Mesendoderm (in vitro differentiated cells): ENCODE measurements at places on chromosomes 1 and 21.

DNA sequence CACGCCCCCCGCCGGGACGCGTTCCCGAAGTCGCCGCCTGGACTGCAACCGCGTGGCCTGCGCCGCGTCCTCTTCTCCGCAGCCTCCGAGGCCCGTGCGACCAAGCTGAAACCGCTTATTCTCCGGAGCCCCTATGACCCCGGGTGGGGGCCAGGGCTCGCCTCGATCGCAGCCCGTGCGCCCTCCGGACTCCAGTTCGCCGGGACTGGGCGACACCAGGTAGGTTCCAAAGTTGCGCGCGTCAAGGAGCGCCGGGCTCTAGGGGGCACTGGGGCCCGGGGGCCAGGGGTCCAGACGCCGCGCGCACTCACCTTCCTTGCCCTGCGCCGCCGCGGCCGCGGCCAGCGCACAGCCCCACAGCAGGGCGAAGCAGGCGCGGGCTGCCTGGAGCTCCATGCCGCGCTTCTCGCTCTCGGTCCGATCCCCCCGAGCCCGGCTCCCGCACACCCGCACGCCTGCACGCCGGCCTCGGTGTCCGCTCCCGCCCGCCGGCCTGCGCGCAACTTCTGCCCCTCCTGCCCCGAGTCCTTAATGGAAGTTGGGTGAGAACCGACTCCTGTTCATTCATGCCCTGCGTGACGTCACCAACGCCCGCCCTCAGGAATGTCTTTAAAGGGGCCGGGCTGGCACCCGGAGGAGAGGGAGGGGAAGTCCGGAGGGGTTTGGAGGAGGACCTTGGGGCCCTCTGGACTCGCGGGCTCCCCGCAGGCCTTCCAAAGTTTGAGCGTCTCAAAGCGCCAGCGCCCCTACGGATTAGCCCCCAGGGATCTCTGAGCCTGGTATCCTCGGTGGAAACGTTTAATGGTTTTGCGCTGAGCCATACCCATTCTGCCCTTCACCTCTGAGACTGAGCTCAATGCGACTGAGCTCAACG lies at the start of gene EPHA2:
Gene EPHA2, minus strand, starts transcription at position 533 of the 874 bp plus-strand sequence. Its CDS starts 137 bp downstream, at position 396.
- no peaks in the 10 kb centered on the region for H3K27me3 ChIP-seq
- H3K4me1 ChIP-seq, result peaks cover 22% of the 10 kb centered on the region
- peaks cover under 1% of the 10 kb centered on the region for H3K36me3 ChIP-seq
- H3K4me3 ChIP-seq, result peak within 1 kb of the TSS; percentile 93
- peak; percentile 98 for DNase-seq

DNA sequence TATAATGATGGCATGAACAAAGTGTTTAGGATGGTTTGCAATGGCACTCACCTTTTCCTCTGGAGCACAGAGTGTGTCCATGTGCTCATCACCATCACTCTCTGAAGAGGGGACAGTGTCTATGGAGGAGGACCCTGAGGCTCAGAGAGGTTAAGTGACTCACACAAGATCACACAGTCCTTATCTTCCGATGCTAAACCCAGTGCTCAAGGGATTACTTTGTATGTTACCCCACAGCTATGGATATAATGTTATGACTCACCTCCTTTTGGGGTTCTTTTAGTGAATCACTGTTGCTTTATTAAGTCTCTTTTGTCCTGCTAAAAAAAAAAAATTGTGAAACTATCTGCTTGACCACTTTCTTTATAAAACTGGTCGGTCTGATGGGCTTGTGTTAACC lies 67.6 kb downstream of the TENT5C start:
- peaks cover 2% of the 10 kb centered on the region for H3K4me1 ChIP-seq
- no peaks in the 10 kb centered on the region for H3K36me3 ChIP-seq
- H3K27ac ChIP-seq, result no peak overlapping the region
- no peak overlapping the region for H3K4me3 ChIP-seq

GRCh38 chr1:17946434-17946833 lies 161.2 kb upstream of the IGSF21 start:
- H3K27me3 ChIP-seq, result no peaks in the 10 kb centered on the region
- H3K4me1 ChIP-seq, result no peaks in the 10 kb centered on the region
- no peak overlapping the region for H3K4me3 ChIP-seq
- no peak overlapping the region for H3K27ac ChIP-seq
- H3K36me3 ChIP-seq, result no peaks in the 10 kb centered on the region
- no peak for DNase-seq

DNA sequence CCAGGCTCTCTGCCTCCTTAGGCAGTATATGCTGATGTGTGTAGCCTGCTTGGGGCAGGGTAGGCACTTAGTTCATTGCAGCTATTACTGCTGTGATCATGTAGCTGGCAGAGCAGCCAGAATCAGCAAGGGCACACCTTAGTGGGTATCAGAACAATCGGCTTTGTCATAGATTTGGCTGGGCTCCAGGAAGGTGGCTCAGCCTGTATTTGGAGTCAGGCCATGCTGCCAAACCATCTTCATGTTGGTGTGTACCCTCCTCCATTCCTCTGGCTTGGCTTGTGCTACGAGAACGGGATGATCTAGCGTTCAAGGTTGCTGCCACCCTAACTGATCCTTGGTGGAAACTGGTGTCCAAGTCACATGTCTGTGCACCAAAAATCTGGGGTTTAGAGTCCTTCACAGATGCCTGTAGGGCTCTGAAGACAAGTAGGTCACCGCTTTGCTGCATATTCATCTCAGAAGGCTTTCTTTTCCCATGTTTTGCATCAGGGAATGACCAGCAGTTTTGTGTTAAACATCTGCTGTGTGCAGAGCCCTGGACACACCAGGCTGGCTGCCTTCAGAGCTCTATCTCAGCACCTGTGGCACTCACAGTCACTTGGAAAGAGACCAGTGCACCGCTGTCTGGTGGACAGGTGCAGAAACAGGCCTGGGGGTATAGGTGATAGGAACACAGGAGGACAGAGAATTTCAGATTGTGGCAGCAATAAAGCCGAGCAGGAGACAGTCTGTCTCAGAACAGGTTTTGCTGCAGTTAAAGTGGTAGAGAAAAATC lies 23.7 kb downstream of the VANGL1 start:
- no peak overlapping the region for H3K4me3 ChIP-seq
- DNase-seq, result no peak
- no peaks in the 10 kb centered on the region for H3K27me3 ChIP-seq
- H3K27ac ChIP-seq, result no peak overlapping the region
- H3K4me1 ChIP-seq, result no peaks in the 10 kb centered on the region

DNA sequence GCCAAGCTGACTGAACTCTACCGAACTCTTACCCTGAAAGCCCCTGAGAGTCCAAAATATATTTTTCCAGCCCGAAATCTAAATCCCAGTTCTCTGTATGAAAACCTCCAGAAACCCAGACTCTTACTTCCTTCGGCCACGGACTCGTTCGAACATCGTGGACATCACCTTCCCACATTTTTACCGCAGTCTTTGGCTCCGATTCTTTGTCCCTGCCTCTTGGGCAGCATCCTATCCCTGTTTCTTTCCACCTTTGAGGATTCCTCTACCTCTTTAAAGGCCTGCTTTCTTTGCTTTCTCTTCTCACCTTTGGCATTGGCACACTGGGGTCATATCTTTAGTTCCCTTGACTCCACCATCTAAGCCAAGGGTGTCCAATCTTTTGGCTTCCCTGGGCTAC lies 932 bp upstream of the USP24 start:
- peak overlapping the region; percentile 100 for H3K27ac ChIP-seq
- H3K27me3 ChIP-seq, result no peaks in the 10 kb centered on the region
- peak overlapping the region; percentile 51 for H3K4me3 ChIP-seq
- peaks cover 3% of the 10 kb centered on the region for H3K4me1 ChIP-seq
- no peaks in the 10 kb centered on the region for H3K36me3 ChIP-seq

DNA sequence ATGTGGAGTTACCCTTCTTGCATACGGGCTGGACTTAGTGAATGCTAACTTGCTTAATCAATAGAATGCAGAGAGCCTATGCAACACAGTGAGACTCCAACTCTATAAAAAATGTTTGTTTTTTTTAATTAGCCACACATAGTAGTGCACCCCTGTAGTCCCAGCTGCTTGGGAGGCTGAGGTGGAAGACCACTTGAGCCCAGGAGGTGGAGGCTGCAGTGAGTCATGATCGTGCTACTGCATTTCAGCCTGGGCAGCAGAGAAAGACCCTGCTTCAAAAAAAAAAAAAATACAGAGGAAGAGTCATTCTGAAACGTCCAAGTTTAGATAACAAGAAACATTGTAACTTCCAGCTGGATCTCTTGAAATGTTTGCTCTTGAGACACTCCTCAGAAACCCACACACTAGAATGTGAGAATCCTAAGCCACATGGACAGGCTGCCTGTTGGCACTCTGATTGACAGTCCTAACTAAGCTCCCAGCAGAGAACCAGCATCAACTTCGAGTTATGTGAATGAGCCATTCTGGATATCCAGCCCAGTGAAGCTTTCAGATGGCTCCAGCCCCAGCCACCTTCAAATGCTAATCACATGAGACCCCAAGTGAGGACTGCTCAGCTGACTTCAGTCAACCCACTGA lies 20.0 kb upstream of the CAP1 start:
- no peaks in the 10 kb centered on the region for H3K27me3 ChIP-seq
- DNase-seq, result no peak
- no peak overlapping the region for H3K4me3 ChIP-seq
- H3K36me3 ChIP-seq, result no peaks in the 10 kb centered on the region
- H3K4me1 ChIP-seq, result no peaks in the 10 kb centered on the region

DNA sequence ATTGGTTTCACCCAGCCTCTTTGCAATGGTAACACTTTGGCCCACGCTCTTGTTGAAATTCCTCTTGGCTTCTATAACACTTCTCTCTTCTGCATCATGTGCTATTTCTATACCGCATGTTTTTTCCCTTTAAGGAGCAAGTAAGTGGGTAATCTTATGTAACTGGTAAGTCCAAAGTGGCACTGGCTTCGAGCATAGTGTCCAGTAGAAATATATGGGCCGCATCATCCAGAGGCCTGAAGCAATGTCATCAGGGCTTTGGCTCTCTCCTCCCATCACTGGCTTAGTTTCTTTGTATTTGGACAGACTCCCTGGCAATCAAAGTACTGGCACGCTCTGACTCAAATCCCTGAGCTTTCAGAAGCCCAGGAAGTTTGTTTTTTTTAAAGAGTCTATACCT lies 17.5 kb downstream of the CHML start:
- no peak for DNase-seq
- H3K4me1 ChIP-seq, result no peaks in the 10 kb centered on the region
- no peaks in the 10 kb centered on the region for H3K36me3 ChIP-seq

GRCh38 chr21:46559291-46559983 lies 45.4 kb downstream of the S100B start:
- no peak overlapping the region for H3K4me3 ChIP-seq
- H3K4me1 ChIP-seq, result no peaks in the 10 kb centered on the region
- H3K27me3 ChIP-seq, result no peaks in the 10 kb centered on the region
